Thyroid gland (tissue), 4 donors: ENCODE measurements at places on chromosomes 2 and 18. TPM values are rescaled to one million over a fixed set of nuclear protein-coding genes. Genes with fewer than 3 reads are reported as not detected.

Gene ACMSD
- not detected for total RNA-seq

Gene CNTNAP5
- not detected for total RNA-seq

Gene EEF1B2
- total RNA-seq = 766 TPM

Gene POLR1B
- total RNA-seq = 27.4 TPM

Gene POU3F3
- total RNA-seq = not detected

Gene VSNL1
- not detected for total RNA-seq

Gene LRATD1
- total RNA-seq = 11.4 TPM

Gene ARHGAP25
- total RNA-seq = 4.5 TPM

Gene TRIM54
- 1.6 TPM for total RNA-seq

DNA sequence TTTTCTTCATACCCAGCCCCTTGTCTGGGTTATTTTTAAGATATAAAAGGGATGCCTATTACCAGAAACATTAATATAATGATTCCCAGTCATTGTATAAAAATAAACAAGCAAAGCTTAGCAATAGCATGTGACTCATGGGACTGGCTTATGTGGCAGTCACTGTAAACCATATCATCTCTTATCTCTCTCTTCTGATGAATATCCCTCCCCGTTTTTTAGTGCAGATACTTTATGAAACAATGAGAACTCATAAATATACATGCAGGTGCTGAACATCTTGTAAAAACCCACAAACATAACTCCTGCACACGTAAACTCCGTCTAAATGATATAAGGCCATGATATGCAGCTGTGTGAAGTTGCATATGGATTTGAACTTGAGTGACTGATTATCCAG, 154.9 kb downstream of the MGAT5 start:
- no peak for DNase-seq

- DNase-seq = no peak
Observed at GRCh38 chr2:145068509-145068908, 548.6 kb upstream of the ZEB2 start.

- no peak for DNase-seq
Observed at GRCh38 chr2:190762566-190762965, 113.7 kb downstream of the NAB1 start.

- DNase-seq = no peak
Observed at GRCh38 chr2:122319539-122320132, 564.2 kb downstream of the TSN start.

GRCh38 chr18:63889626-63890025, 2.1 kb downstream of the SERPINB2 start:
- no peak for DNase-seq

- no peak for DNase-seq
Observed at GRCh38 chr2:173238385-173238784, 116.3 kb upstream of the CDCA7 start.

DNA sequence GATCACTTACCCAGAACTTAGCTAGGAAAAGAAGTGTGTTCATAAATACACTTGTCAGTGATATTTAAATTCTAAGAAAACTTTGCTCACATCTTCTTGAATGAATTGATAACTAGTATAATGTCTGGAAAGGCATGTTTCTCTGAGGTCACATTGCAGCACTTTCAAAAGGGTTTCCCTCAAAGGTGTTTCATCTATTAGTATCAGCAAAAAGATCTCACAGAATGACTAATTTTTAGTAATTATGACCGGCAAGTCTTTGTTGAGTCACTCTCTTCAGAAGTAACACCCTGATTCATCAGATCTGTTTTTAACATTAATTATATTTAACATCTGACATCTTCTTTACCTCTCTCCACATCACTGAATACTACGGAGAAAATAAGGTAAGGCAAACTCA, 222.3 kb downstream of the IKZF2 start:
- no peak for DNase-seq

DNA sequence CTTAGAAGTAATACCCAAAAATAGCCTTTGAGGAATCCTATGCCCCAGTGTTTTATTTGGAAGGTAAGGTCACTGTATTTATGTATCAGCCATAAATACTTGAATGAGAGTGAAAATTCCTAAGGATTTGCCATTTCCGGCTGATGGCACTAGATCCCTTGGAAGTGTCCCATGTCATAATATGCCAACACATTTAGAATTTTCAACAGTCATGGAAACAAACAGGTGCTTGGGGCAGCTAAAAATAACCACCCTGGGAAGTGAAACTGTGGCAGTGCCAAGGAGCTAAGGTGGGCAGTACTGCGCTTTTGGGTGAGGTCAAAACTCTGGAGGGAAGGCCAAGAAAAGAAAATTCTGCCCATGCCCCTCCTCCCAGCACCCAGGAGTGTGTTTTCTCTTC, 80.2 kb downstream of the TCF7L1 start:
- DNase-seq = no peak

DNA sequence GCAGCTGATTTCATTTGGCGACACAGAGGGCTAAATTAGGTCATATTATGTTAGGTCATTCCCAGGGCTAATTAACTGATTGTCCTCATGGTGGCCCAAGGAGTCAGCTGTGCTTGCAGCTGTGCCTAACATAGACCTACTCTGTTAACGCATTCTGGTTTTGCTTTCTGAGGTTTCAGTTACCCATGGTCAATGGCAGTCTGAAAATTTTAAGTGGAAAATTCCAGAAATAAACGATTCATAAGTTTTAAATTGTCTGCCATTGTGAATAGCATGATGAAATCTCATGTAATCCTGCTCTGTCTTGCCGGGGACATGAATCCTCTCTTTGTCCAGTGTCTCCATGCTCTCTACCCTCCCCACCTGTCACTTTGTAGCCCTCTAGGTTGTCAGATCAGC, 168.7 kb downstream of the KCNS3 start:
- DNase-seq = no peak

DNA sequence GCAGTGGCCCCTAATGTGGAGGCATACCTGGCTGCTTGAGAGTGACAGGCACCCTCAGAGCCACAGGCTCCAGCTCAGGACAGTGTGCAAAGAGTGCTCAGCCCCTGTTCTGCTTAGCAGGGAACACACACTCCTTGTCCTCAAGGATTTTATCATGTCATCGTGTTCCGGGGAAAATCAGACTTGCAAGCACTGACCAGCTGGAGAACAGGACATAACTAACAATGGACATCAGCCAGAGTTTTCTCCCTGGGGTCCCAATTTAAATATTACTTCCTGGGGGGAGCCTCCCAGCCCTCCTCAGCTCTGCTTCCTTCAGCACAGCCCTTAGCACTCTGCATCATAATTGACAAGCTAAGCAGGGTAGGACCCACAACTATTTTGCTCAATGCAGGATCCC, 175.4 kb upstream of the ACAA2 start:
- no peak for DNase-seq

- DNase-seq = no peak
Observed at GRCh38 chr2:221533299-221533698, 38.8 kb downstream of the EPHA4 start.

- DNase-seq = no peak
Observed at GRCh38 chr2:239467956-239468490, 67.2 kb upstream of the HDAC4 start.

- DNase-seq = no peak
Observed at GRCh38 chr2:232658217-232658785, 24.9 kb downstream of the EFHD1 start.
